ENCODE measurements at places on chromosomes 2 and 18.
A peak's percentile ranks its signal among the peaks of the same experiment; 100 is the strongest.

GRCh38 chr2:189155795-189156194 is 23.8 kb downstream of the COL5A2 start:
- no peak for DNase-seq

DNA sequence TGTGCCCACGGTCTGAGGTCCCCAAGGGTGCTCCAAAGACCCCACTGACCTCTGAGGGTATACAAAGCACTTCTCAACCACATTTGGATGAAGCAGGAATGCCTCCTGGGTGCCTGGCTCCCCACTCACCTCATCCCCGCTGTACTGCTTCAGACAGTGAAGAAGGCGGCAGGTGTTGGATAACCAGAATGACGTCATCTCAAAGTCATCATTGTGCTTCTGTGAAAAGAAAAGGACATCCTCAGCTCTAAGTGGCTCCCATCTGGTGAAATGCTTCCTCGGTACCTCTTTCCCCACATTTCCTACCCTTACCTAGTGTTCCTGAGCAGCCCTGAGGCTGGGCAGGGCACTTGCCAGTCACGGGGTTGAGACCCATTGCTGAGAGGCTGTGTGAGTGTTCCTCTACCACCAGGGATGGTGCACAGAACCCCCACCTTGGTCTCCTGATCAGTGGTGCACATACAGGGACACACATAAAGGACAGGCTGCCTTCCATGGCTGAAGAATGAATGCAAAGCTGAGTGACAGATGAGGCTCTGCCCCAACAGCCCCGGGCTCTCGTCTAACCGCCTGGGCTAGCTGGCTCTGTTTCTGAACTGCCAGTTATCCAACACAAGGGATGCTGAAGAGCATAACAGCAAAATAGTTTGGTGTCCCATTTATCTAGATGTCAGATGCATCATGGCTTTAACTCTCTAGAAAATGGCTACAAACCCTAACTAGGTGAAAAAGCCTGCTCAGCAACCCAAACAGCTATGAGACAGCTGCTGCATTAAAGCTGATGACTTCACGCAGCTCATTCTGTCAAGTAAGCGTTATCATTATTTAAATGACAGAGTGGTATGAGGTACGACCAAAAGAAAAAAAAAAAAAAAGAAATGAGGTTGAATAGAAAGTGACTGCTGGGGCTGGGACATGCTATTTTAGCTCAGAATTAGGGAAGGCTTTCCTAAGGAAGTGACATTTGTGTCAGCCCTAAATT is 28.2 kb upstream of the ACAA2 start:
- no peak for DNase-seq

- DNase-seq = no peak
These were observed 71.8 kb downstream of the GDF7 start for GRCh38 chr2:20738772-20739171.

GRCh38 chr2:36528274-36528673 is 69.7 kb downstream of the FEZ2 start:
- no peak for DNase-seq

GRCh38 chr2:226121046-226121738 is 678.4 kb downstream of the IRS1 start:
- no peak for DNase-seq

DNA sequence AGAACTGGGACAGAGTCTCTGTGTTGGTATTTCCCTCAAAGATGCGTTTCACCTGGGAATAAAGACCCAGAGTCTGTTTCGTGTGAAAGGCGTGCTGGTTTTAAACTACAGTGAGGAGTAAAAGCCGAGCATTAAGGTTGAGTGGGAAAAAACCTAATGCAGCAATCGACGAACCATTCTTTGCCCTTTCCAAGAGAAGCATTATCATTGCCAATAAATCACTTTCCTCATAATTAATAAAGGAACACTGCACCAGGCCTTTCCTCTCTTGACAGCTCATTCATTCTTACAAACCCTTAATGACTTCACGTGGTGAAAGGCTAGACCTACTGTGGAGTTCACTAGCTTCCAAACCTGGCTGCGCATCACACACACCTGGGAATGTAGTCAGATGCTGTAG is 896 bp upstream of the SLC8A1 start:
- DNase-seq = peak; percentile 63

GRCh38 chr2:180743401-180743800 is 237.0 kb upstream of the UBE2E3 start:
- no peak for DNase-seq

DNA sequence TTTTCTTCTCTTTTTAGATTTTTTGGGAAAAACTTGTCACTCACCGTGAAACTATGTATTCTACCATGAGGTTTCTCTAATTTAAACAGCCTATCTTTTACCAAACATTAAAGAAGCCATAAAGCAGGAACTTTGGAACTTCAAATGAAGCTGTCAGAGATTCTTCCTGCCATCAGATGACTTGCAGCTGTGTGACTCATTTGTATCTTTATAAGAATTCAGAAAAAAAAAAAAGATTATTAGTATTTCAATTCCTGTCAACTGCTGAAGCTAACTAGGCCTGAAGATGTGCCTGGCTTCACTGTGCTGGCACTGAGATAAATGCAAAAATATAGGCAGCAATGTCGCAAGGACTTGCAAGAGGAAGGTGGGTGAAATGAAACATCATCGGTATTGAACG is 1399.1 kb upstream of the PIK3C3 start:
- DNase-seq = no peak

DNA sequence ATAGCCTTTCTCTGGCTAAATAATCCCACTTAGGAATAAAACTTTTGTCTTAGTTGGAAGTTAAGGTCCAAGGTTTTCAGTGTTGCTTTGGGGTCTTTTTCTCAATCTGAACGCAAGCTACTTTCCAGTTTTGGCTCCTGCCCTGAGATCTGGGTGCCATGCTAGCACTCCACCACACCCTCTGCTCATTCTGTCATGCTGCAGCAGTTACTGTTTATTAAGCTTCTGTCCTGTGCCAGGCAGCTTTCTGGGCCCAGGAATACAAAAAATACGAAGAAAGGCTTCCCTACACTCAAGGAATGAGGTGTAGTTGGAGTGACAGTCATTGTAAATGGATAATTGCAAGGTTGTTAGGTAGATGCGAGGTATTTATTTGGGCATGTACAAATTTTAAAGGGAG is 46.3 kb upstream of the RTN4 start:
- no peak for DNase-seq

DNA sequence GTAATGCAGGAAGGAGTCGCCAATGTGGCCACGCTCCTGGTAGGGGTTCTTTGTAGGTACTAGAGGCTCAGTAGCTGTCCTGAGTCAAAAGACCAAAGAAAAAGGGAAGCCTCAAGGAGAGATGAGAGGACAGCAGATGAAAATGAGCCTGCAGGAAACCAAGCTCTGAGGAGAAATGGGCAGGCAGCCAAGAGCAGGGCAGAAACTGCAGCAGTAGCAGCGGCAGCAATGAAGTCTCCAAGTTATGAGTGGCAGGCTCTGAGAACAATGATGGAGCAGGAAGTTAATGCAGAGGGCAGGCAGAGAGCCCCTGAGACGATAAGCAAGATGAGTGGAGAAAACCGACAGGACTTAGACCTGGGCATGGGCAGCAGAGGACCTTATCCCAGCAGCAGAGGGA is 48.2 kb upstream of the TMEM200C start:
- no peak for DNase-seq

Measured in NCI-H146 (cell line).